ENCODE measurements at places on chromosomes 1 and 21.

GRCh38 chr1:203229471-203230135 lies at the start of gene CHIT1:
Gene CHIT1, minus strand, starts transcription at chr1:203229673. Its CDS starts 37 bp downstream, at chr1:203229636.
- no peak for DNase-seq

- no peak for DNase-seq
Measured at GRCh38 chr1:15472587-15472986, 3.3 kb upstream of the CELA2B start.

- no peak for DNase-seq
Measured at GRCh38 chr1:222042120-222042519, 300.2 kb upstream of the DUSP10 start.

DNA sequence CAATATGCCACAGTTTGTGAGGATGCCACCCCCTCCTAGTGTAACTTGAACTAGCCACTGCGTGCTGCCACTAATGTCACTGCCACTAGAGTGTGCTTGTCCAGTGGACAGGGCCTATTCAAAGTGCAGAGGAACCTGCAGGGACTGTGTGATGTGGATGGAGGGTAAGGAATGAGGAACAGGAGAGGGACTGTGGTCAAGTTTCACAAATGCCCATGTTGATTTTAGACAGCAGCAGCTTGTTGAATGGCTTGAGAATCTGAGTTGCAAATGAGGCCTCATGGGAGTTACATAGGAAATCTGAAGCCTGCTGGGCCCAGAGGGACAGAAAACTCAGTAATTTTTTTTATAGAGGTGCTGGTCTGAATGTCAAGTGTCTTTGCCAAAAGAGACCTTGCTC lies 112.3 kb downstream of the HHAT start:
- DNase-seq: no peak

DNA sequence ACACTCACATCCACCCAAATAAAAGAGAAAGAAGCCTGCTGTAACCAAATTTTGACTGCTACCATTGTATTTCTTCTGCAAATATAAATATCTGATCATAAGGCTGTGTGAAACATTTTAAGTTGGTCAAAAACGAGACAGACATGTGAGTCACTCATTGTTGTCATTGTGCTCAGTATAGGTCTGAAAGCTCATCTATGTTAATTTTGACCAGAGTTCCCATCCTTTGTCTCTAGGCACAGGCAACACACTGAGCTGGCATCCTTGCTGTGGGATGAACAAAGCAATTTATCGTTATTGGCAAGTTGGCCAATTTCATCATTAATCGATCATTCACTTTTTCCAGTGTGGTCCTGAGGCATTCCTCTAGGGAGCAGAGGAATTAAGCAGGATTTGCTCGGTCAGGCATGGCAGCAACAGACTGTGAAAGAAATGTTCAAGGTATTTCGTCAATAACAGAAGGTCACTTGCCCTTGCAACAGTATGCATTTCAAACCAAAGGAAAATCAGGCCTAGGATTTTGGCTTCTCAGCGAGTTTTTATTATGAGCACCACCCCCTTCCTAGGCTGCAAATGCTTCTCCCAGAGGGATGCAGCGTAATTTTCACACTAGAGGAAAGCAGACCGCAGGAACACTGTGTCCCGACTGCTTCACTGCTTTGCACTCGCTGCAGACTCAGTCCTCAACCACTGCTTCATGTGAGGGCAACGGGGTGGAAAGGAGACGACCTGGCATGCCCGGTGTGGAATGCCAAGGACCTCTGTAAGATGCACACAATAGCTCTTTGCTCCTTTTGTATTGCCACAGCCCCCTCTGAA lies 87.9 kb upstream of the SMYD2 start:
- no peak for DNase-seq

- DNase-seq: no peak
Measured at GRCh38 chr1:198254948-198255347, 98.2 kb downstream of the NEK7 start.

- DNase-seq: no peak
Measured at GRCh38 chr1:178060789-178061556, 32.9 kb upstream of the RASAL2 start.

GRCh38 chr1:226622012-226622411 lies 73.4 kb downstream of the STUM start:
- DNase-seq: no peak

GRCh38 chr1:29527314-29528004 lies 291.1 kb downstream of the PTPRU start:
- DNase-seq: no peak

- DNase-seq: no peak
Measured at GRCh38 chr1:159880430-159880829, 18.0 kb upstream of the VSIG8 start.

DNA sequence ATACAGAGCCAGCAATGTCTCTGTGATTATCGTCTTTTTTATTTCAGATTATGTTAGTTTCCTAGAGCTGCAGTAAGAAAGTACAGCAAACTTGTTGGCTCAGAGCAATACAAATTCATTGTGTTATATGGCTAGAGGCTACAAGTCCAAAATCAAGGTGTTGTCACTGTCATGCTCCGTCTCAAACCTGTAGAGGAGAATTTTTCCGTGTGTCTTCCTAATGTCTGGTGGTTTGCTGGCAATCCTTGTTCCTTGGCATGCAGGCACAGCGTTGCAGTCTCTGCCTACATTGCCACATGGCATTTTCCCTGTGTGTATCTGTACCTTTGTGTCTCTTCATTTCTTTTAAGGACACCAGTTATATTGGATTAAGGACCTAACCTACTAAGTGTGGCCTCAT lies 244.4 kb downstream of the LRRIQ3 start:
- DNase-seq: no peak

DNA sequence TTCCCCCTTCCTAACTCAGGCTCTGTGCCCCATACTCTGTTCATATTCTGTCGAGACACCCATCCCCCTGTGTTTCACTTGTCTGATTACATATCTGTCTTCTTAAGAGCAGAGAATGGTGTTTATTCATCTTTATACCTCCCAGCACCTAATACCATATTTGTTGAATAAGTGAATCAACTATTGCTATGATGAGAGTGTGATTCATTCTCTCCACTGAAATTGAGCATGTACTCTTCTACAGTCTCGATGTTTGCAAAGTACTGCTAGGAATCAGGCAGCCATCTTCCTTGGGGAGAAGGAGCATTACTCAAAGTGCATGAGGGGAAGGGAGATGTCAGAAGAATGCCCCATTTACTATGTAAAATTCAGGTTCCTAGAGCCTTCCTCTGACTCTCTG lies 27.0 kb downstream of the TBX15 start:
- no peak for DNase-seq

DNA sequence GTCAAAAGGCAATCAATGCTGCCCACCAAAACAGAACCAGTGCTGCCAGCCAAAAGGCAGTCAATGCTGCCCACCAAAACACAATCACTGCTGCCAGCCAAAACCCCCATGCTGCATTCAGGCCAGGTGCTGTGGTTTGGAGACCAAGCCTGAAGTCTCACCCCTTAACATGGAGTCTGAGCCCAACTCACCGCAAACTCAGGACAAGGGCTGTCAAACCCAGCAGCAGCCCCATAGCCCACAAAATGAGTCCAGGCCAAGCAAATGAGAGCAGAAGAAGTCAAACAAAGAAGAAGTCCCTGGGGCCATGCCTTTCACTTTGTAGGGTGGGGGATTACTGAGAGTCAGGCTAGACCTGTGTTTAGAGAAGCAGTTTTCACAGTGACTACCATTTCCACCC lies 6.4 kb downstream of the SMCP start:
- DNase-seq: no peak

DNA sequence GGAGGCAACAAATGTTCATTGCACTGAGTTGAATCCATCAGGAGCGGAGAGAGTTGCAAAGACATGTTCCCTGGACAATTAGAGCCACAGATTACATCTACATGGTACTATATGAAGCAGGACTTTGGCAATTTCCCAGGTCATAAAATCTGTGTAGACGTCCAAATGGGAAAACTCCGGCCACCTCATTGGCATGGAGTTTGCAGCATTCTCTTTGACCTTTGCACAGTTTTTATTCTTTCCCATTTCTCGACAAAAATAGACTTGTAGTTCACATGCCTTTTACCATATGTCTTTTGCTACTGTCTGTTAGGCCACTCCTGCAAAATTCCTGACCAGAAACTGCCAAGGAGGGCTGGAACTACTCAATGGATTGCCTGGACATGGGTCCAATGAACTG lies 48.2 kb downstream of the UBE2T start:
- no peak for DNase-seq

- no peak for DNase-seq
Measured at GRCh38 chr1:210603123-210603522, 274.4 kb downstream of the HHAT start.

Data from kidney (tissue), 22 donors.